Stimulated activated CD8-positive, alpha-beta memory T cell treated with anti-CD3 and anti-CD28 coated beads, Interleukin-7, amount 100 ng/mL, for 4 hours (primary cell): ENCODE measurements at places on chromosomes 3 and 15.

DNA sequence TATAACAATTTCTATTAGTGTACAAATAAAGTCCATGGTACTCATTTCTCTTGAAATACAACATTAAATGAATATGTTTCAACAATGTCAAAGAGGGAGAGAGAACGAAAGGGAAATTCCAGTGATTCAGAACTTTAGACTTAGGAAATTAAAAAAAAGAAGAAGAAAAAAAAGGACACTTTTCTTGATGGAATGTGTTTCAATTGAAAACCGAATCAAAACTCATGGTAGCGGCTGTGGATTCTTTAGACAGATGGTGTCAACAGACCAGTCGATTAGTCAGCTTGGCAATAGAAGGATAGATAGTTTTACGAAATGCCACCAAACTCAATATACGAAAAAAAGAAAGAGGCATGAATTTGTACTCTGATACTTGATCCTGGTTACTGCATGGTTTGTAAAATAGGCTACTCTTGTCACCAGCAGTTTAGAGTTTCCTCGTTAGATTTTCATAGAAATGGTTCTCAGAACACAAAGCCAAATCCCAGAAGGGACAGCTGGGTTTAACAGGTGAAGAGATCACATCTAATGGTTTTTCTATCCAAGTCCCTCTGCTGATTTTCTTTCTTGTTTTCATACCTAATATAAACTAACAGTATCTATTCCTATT lies 793.5 kb downstream of the ROBO1 start:
- DNase-seq, result no peak

DNA sequence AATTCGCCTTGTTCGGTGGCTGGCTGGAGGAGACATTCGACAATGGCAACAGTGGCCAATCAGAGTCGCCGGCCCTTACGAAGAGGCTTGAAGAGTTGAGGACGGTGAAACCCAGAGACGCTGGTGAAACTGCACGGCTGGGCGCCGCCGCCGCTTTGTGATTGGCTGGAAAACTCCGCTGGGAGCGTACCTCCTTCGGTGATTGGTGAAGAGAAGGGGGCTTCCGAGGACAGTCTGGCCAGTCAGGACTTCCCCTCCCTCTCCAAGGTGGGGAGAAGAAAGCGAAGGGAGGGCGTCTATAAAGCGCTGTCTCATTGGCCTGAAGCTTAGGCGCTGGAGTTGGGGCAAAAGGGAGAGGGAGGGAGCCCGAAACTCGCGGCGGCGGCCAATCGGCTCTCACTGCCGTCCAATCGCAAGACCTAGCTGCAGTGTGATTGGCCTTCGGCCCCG lies 554 bp upstream of the GSK3B start:
- DNase-seq, result peak; percentile 99

- no peak for DNase-seq
Measured at GRCh38 chr3:81823882-81824395, 62.5 kb upstream of the GBE1 start.

GRCh38 chr3:63193647-63194046 lies 84.5 kb upstream of the SYNPR start:
- no peak for DNase-seq

- no peak for DNase-seq
Measured at GRCh38 chr3:127082066-127082465, 99.2 kb downstream of the PLXNA1 start.

- no peak for DNase-seq
Measured at GRCh38 chr3:56989977-56990640, 70.4 kb upstream of the SPATA12 start.

- no peak for DNase-seq
Measured at GRCh38 chr3:164306042-164306441, 772.3 kb downstream of the SI start.

- no peak for DNase-seq
Measured at GRCh38 chr3:193830791-193831191, 237.8 kb downstream of the OPA1 start.

DNA sequence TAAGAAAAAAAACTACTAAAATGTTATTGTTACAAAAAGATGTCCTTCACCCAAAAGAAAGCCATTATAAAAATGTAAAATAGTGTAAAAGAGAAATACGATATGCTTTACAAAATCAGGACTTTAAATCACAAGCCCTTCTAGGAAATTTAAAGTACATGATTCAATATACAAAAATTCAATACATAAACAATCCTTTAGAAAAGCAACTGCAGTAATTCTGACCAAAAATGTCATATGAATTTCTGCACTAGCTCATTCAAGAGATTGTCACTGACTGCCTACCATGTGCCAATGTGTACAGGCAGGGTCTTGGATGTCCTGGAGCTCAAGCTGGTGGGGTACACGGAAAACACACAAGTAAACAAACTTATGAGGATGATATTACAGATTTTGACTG lies 2.5 kb downstream of the MORC1 start:
- no peak for DNase-seq
